Cardiac atrium fibroblast (primary cell): ENCODE measurements at places on chromosomes 3 and 15. TPM values are rescaled to one million over a fixed set of nuclear protein-coding genes. Genes with fewer than 3 reads are reported as not detected.

SLC22A13 gene
- total RNA-seq = not detected in 2 replicates

GPR160 gene
- total RNA-seq = 0.16 and 3.1 TPM in 2 replicates

INKA1 gene
- 1.4 and 3.6 TPM in 2 replicates for total RNA-seq

RETNLB gene
- not detected in 2 replicates for total RNA-seq

SNX22 gene
- total RNA-seq = under 0.01 TPM in 1 of 2 replicates, not detected in the other

PTPRG gene
- total RNA-seq = 74.4 and 86.3 TPM in 2 replicates

NR2F2 gene
- 14.9 and 20.0 TPM in 2 replicates for total RNA-seq

STAB1 gene
- total RNA-seq = 2.0 and 7.1 TPM in 2 replicates

DUOXA1 gene
- not detected in 2 replicates for total RNA-seq

ZMYND10 gene
- under 0.01 TPM in 1 of 2 replicates, not detected in the other for total RNA-seq

BLOC1S6 gene
- 33.0 and 37.5 TPM in 2 replicates for total RNA-seq

LIPC gene
- 0.16 and 0.90 TPM in 2 replicates for total RNA-seq

CMTM8 gene
- 1.8 and 7.8 TPM in 2 replicates for total RNA-seq

PCSK6 gene
- total RNA-seq = 5.6 and 12.6 TPM in 2 replicates

ADAMTS9 gene
- 9.7 and 28.2 TPM in 2 replicates for total RNA-seq

ZDHHC23 gene
- total RNA-seq = 1.1 and 2.9 TPM in 2 replicates

CCR3 gene
- not detected in 2 replicates for total RNA-seq
